Activated gamma-delta T cell (primary cell): ENCODE measurements at places on chromosomes 2 and 18.

DNA sequence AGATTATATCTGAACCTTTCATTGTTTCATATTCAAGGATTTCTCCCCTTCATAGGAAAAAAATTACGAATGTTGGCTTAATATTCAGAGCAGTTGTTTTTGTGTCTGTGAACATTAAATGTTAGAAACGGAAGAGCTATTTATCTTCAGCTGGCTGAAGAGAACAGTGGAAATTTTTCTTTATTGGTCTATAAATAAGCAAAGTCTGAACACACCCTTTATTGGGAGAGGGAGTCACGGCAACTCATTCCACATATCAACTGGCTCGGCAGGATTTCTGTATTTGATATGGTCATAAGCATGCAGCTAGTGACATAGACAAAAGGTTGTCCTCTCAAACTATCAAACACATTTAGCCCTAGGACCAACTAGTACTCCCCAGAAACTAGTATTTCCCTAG lies 468.4 kb upstream of the HNRNPA3 start:
- no peak for DNase-seq

GRCh38 chr2:106285237-106285829 lies 91.2 kb upstream of the UXS1 start:
- DNase-seq = no peak

DNA sequence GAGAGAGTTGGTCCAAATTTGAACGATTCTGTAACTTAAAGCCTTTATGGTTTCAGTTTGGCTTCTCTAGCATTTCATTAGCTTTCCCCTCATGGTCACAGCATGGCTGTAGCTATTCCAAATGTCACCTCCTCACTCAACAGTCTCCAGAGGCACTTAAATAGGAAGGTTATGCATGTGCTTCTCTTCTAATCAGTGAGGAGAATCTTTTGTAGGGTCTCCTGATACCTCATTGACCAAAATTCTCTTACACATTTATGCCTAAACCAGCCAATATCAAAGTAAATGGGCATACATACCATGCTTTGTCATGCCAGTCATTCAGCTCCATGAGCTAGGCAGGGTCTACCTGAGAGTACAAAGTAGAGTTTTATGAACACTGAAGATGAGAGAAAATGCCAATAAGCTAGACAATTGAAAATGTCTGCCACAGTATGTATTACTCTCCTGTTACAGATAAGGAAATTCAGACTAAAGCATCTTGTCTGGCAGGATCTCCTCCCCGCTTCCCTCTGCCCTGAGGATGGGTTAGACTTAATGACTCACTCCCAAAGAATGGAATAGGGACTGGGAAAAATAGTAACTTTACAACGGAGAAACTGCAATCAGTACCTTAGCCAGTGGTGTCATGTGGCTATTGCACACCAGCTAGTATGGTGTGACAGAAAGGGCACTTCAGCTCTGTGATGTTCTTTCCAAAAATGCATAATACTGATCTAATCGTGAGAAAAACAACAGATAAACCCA lies 15.4 kb downstream of the DSG2 start:
- DNase-seq = no peak

DNA sequence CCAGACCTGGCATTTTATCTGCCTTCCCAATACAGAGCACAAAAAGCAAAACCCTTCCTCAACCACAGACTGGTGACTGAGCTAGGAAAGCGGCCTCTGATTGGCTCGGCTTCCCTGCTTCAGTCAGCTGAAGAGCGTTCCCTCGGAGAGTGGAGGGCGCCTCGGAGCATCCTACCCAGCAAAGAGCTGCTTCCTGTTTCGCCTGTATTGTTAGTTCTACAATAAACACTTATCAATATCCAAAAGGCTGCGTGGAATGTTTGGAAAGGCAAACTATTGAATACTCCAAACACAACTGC lies 125.0 kb downstream of the CACNB4 start:
- no peak for DNase-seq

- no peak for DNase-seq
These were observed 623.9 kb upstream of the CRIM1 start for GRCh38 chr2:35731674-35732073.

GRCh38 chr18:49843778-49844625 lies 30.7 kb upstream of the ACAA2 start:
- DNase-seq = no peak

DNA sequence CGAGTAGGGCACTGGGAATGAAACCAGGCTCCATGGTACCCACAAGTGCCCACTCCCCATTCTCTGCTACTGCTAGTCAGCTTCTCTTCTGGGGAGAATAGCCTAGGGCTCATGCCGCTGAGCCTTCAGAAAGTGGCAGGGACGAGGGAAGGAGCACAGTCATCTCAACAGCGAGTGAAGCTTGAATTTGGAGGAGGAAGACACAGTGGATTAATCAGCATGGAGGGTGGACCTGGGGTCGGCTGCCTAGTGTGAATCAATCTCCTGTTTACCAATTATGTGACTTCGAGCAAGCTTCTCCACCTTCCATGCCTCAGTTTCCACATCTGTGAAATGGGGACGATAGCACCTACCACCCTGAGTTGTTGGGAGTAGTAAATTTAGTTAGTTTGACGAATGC lies 157.0 kb downstream of the SEPTIN10 start:
- DNase-seq = no peak

DNA sequence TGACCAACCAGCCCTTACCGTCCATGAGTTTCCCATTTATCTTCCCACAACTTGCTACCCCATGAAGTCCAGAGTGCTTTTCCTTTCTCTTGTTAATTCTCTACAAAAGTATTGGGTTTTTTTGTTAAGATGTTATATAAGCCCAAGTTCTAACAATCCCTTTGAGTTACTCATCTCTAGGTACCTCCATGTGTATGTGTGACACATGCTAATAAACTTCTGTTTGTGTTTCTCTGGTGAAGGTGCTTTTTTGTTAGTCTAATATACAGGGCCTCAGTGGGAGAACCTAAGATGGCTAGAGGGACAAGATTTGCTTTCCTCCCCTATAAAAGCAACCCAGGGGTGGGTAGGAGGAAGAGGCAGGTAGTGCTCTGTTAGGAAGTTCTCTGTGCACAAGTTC lies 31.8 kb upstream of the RMDN2 start:
- no peak for DNase-seq

DNA sequence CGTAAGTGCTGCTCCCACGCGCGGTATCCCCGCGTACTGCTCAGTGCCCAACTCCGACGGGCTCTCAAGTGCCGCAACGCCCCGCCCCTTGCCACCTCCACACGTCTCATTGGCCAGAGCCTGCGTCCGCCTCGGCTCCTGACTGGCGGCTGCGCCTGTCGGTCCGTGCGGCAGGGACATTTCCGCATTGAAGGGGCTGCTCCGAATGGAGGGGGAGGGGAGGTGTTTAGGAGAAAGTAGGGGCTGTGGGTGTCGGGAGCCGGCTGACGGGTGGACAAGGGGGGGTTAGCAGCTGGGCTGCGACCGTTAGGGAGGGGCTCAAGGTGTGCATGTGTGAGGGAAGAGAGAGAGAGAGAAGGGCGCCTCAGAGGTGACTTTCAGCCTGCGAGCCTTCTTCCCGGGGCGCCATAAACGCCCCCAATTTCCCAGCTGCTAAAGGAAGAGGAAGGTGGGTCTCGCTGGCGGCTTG lies 877 bp upstream of the UGP2 start:
- DNase-seq = peak; percentile 96

GRCh38 chr2:239303711-239304532 lies 96.9 kb downstream of the HDAC4 start:
- DNase-seq = no peak
